ENCODE measurements at places on chromosomes 7 and 10. TPM values are rescaled to one million over a fixed set of nuclear protein-coding genes. Genes with fewer than 3 reads are reported as not detected.

GRCh38 chr10:75592151-75592787, 160.8 kb downstream of the LRMDA start:
- H3K27me3 ChIP-seq, result no peaks in the 10 kb centered on the region
- H3K4me1 ChIP-seq, result no peaks in the 10 kb centered on the region
- no peak for DNase-seq
- H3K4me3 ChIP-seq, result peak overlapping the region; percentile 27
- no peaks in the 10 kb centered on the region for H3K36me3 ChIP-seq

DNA sequence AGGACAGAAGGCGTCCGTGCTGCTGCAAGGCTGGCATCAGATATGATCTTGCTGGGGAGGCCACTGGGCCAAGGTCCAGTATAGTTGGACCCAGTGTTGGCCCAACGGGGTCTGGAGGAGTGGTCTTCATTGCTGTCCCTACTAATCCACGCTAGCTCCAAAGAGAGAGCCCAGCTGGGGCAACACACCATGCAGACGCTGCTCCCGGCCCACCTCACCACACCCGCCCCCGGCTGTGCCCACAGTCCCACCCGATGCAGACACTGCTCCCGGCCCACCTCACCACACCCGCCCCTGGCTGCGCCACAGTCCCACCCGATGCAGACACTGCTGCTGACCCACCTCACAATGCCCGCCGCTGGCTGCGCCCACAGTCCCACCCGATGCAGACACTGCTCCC, 121.5 kb downstream of the VIPR2 start:
- no peak overlapping the region for H3K4me3 ChIP-seq
- peaks cover 10% of the 10 kb centered on the region for H3K4me1 ChIP-seq
- H3K27me3 ChIP-seq, result peaks cover 5% of the 10 kb centered on the region
- no peak overlapping the region for H3K27ac ChIP-seq
- peak; percentile 50 for DNase-seq

The PRKG1 gene
- total RNA-seq, result 3.3 TPM

- peaks cover 62% of the 10 kb centered on the region for H3K36me3 ChIP-seq
- H3K4me1 ChIP-seq, result peaks cover 35% of the 10 kb centered on the region
- no peaks in the 10 kb centered on the region for H3K27me3 ChIP-seq
Observed at GRCh38 chr10:109886037-109886780, 37.1 kb downstream of the XPNPEP1 start.

DNA sequence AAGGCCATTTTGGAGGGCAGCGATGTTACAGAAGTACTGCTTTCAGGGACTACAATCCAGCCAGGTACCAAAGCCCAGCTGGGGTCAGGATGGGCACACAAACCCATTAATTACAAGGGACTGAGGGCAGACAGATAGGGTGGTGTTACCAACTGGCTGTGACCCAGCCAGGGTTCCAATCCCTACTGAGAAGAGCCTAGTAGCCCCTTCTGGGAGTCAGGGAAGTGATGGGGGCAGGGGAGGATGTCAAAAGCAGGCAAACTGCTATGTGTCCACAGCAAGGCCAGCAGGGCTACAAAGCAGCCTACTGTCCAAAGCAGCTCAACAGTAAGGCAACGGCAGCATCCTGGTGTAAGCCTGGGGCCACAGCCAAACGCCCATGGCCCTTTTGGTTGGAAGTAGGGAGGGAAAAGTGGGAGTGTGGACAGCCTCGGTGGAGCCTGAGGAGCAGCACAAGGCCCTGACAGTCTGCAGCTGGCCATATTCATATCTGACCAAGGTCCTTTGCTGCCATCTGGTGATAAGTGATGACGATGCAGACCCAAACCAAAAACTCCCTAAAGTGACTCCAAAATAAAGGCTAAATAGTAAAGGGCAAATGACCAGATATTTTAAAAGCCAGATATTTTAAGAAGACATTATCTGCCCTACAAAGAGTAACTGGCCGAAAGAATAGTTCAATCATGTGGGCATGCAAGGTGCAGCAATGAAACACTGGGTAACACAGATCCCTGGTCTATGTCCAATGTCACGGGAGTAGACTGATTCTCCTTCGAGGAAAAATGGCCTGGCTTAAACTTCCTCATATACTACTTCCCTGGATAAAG, 56.9 kb downstream of the XPNPEP1 start:
- H3K36me3 ChIP-seq, result peaks cover 84% of the 10 kb centered on the region
- no peak for DNase-seq
- no peak overlapping the region for H3K27ac ChIP-seq
- H3K27me3 ChIP-seq, result no peaks in the 10 kb centered on the region
- H3K4me3 ChIP-seq, result no peak overlapping the region
- peaks cover 2% of the 10 kb centered on the region for H3K4me1 ChIP-seq

DNA sequence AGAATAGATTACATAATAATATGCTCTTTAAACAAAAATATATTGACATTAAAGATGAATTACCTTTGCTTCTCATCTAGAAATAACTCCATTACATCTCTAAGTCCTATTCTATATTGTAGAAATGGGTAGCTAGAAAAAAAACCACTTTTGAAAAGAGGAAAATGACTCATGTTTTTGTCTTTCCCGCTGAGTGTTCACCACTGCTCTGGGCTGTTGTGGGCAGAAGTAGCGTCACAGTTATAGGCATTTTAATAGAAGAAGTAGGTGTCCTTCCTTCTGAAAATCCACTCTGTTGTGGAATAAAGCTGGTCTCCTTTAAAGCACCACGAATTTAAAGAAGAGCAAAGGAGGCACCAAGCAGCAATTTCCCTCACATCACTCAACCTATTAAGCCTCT, 117.6 kb upstream of the NFE2L3 start:
- no peak overlapping the region for H3K27ac ChIP-seq
- DNase-seq, result no peak
- no peaks in the 10 kb centered on the region for H3K4me1 ChIP-seq

DNA sequence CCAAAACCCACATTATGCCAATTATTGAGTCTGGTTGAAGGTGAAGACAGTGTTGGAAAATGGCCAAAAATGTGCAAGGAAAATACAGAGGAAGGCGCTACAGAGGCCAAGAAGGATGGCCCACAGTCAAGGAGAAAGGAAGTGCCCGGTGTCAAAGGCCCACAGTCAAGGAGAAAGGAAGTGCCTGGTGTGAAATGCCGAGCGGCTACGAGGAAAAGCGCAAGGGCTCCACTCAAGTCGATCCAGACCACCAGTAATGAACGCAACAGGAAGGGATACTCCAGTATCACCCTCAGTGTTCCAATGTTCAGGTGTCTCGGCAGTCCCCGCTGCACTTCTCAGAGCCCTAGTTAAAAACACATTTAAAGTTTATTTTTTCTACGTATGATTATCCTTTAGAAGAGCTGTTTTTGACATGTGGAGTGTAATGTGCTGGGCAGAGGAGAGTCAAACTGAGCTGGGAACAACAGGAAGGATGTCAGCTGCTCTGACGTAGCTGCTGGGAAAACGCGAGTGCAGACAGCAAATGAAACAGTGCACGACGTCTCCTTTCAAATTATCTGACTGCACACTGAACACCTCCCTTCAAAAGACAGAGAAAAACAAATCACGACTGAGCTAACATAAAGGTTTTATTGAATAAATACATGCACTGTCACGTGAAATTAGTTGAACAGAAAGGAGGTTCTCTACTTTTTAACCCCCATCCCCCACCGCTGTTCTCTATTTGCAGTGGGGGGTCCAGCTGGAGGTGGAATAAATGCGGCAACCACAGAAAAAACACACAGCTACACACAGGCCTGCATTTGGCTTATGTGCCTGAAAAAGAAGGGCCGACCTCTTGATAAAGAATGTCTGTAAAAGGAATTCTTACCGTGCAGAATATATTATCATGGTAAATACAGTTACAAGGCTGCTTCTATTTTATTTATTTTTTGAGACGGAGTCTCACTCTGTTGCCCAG, 26.1 kb upstream of the NCAPG2 start:
- no peak overlapping the region for H3K27ac ChIP-seq
- H3K4me1 ChIP-seq, result no peaks in the 10 kb centered on the region
- no peak overlapping the region for H3K4me3 ChIP-seq
- no peak for DNase-seq

DNA sequence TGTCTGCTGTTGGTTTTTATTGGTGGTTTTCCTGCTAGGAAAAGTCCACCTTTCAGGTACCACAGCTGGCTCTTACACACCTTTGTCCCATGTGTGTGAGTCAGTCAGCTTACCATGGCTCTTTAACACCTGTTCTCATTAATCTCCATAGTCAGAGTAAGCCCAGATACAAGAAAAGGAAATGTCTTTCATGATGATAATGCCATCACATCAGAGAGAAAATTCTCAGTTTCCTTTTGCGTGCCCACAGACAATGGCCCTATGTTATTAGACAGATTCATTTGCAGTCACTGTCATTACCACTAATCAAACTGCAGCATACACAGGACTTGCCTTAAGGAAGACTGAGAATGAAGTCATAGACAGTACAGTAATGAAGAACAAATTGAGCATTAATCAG, 1583.6 kb upstream of the LRRTM3 start:
- no peak overlapping the region for H3K4me3 ChIP-seq
- H3K36me3 ChIP-seq, result no peaks in the 10 kb centered on the region
- no peaks in the 10 kb centered on the region for H3K27me3 ChIP-seq
- H3K4me1 ChIP-seq, result no peaks in the 10 kb centered on the region
- H3K27ac ChIP-seq, result no peak overlapping the region

The LLCFC1 gene
- not detected for total RNA-seq

DNA sequence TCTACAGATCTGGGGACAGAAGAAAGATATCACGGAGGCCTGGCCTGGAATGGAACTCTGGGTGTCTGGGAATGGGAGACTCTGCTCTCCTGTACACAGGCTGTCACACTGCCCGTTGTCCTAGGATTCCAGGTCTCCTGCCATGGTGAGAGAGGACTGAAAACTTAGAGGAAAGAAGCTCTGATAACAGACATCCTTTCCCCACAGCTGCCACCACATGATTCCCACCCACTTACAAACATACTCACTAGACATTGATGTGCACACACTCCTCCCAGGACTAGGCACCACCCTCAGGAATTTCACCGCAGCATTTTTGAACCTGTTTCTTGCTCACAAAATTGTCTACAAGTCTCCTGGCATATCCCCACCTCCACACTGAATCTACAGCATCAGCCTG, 5.7 kb downstream of the ZNF92 start:
- no peak overlapping the region for H3K27ac ChIP-seq
- H3K4me1 ChIP-seq, result peaks cover 15% of the 10 kb centered on the region
- no peaks in the 10 kb centered on the region for H3K27me3 ChIP-seq

DNA sequence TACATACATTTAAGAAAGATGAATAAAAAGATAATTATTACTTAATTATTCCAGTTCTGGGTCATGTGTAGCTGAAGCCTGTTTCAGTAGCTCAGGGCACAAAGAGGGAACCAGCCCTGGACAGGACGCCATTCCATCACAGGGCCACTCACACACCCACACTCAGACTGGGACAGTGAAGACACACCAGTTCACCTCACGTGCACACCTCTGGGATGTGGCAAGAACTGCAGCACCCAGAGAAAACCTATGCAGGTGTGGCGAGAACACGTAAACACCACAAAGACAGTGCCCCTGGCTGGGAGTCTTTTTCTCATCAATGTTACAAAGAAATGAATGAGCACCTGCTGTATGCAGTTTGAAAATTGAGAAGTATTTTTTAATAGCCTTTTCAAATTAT, 1.6 kb upstream of the IDI1 start:
- peaks cover 56% of the 10 kb centered on the region for H3K4me1 ChIP-seq
- peak overlapping the region; percentile 70 for H3K4me3 ChIP-seq
- H3K36me3 ChIP-seq, result peaks cover 13% of the 10 kb centered on the region
- H3K27ac ChIP-seq, result peak overlapping the region; percentile 97

- no peak for DNase-seq
- H3K4me1 ChIP-seq, result no peaks in the 10 kb centered on the region
- no peaks in the 10 kb centered on the region for H3K27me3 ChIP-seq
- H3K4me3 ChIP-seq, result no peak overlapping the region
- no peaks in the 10 kb centered on the region for H3K36me3 ChIP-seq
Observed at GRCh38 chr7:36005293-36005692, 147.8 kb upstream of the EEPD1 start.

The ZNF277 gene
- total RNA-seq, result 16.5 TPM

DNA sequence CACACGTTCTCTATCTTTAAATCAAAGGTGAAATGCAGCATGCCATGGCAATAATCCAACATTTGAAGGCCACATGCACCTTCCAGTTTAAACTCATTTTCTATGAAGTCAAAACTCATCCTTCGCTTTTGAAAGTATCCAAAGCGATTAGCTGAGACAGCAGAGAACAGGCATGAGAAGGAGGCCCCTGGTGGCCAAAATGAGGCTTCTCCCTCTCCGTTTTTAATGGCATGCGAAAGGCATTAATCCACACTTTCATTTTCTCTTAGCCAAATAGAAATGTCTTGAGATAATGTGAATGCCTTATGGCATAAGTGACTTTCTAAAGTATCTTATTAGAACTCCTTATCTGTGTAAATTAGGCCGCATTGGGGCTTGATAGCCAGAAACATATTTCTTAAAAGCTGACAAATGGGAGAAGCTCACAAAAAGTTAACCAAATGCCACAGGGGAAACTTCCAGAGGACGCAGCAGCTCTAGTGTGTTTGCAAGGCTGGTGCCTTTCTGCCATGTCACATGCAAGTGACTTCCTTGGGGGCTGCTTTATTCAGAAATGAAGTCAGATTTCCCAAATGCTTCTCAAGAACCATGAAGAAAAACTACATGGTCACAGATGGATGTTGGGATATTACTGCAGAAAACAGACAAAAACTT, 1189.6 kb downstream of the SORCS1 start:
- no peak for DNase-seq
- H3K36me3 ChIP-seq, result no peaks in the 10 kb centered on the region
- peaks cover 3% of the 10 kb centered on the region for H3K4me1 ChIP-seq
- H3K4me3 ChIP-seq, result peak overlapping the region; percentile 20
- H3K27ac ChIP-seq, result no peak overlapping the region
- no peaks in the 10 kb centered on the region for H3K27me3 ChIP-seq

DNA sequence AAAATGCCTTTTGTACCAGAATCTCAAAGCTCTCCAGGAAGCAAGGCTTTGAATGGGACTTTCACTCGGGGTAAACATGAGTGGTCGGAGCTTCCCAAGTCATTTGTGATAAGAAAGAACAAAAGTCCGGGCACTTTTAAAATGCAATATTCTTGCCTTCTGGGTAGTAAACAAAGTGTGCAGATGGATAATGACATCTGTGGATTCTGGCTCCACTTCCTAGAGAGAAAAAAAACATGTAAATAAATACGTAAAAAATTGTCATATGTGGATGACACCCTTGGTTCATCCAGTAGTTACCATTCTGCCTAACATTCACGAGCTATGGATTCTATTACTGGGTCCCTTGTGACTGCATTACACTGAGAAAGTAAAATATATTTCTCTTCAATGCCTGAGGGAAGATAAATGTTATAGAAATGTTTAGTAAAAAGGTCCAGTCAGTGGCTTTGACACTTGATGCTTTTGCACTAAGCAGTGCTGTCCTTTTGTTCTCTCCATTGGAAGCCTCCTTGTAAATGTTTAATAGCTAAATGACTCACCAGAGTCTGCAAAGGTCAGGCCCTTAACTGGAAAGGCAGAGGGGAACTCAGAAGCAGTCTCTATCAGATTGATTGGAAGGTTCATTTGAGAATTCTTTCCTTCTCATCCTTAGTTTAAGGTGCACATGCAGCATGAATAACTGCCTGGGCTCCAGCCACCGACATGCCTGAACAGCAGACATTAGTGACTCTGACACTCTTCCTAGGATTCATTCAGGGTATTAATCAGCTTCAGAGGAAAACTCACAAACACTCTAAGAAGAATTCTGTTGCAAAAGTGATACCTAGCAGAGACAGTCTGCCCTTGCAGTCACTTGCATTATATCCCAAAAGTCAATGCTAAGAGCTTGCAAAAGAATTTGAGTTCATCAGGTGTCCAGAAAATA, 11.7 kb upstream of the EDRF1 start:
- peaks cover 5% of the 10 kb centered on the region for H3K36me3 ChIP-seq
- H3K27me3 ChIP-seq, result no peaks in the 10 kb centered on the region
- DNase-seq, result no peak
- H3K4me3 ChIP-seq, result no peak overlapping the region

GRCh38 chr10:98062424-98062823, 32.0 kb upstream of the CRTAC1 start:
- no peak overlapping the region for H3K4me3 ChIP-seq
- no peak overlapping the region for H3K27ac ChIP-seq
- H3K36me3 ChIP-seq, result no peaks in the 10 kb centered on the region
